Fibroblast of skin of back (primary cell): ENCODE measurements at places on chromosomes 3 and 15.

GRCh38 chr3:45954306-45954705, 11.0 kb downstream of the CXCR6 start:
- no peak for DNase-seq

- DNase-seq = no peak
Measured at GRCh38 chr15:88477904-88478303, 10.4 kb downstream of the MRPS11 start.

DNA sequence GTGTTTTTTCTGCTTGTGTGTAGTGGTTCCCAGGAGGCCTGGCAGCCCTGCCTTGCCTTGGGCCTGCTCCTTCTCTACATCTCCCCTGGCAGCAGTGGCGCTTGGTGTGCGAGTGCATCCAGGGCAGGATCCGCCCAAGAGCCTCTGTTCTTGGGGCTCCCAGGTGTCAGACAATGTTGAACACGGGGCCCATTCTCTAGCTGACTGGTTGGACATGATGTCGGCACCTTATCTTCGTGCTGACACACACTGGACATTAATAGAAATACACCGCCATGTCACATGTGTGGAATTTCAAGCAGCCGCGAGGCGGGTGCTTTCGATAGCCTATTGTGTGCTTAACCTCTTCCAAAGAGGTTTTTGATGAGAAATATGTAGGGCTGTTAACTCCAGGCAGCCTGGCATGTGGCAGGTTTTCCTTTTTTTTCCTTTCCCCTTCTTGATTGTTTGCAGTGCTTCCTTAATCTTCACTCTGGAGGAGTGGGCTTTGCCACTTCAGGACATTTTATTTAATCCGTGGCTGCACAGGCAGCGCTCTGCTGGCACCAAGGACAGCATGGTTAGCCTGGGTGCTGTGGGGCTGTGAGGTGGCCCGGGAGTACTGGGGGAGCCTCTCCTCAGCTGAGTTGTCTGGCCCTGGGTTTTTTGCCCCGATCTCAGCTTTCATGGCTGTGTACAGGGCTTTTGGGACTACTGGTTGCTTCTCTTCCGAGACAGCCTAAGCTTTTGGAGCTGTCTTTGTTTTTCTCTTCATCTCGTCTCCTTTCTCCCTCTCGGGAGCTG, 42.5 kb downstream of the CHCHD6 start:
- peak; percentile 81 for DNase-seq

GRCh38 chr15:38853608-38854007, 289.0 kb upstream of the RASGRP1 start:
- peak; percentile 50 for DNase-seq

DNA sequence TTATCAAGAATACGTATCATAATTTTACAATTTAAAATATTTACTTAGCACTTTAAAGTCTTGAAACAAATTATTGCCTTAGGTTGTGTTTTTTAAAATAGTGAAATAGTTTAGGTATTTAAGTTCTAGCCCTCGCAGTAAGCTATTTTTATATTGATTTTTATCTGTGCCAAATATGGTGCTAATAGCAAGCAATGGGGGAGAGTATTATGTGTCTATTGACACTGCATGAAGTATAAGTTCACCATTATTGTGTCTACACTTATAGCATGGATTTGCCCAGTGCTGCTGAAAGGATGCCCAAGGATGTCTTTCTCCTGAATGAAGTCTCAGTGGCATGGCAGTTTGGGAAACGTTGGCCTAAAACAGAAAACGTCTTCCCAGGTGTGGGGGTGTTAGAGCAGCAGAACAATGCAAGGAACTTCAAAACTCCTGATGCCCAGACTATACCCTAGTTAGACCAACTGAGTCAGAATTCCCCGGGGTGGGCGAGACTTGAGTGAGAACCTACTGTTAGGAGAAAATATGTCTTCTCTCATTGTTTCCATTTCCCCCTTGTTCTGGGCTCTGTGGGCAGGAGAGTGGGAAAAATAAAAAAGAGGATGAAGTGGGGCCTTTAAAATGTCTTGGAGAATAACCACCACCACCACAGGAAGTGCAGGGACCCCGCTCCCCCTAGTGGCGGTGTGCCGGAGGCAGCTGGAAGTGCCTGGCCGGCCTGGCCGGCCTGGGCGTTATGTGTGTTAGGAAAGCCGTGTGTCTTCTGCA, 104.2 kb upstream of the SLC7A14 start:
- DNase-seq = peak; percentile 44

GRCh38 chr15:70647396-70647795, 116.0 kb downstream of the UACA start:
- DNase-seq = no peak

DNA sequence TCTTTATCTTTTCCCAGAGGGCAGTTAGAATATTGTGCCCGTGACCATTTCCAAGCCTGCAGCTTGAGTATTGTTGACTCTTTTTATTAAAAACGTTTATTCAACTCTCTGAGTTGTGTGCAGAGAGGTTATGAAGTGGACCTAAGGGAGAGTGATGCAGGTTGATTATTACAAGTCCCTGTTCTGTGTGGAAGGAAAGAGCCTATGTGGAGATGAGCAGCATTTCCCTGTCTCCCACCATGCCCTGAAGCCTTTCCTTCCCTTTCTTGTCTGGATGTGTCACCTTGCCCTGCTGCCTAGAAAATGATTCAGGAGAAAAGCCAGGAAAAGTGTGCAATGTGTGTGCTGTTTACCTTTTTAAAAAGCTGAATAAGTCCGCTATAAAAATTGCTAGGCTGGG, 19.4 kb downstream of the ZPLD1 start:
- no peak for DNase-seq

DNA sequence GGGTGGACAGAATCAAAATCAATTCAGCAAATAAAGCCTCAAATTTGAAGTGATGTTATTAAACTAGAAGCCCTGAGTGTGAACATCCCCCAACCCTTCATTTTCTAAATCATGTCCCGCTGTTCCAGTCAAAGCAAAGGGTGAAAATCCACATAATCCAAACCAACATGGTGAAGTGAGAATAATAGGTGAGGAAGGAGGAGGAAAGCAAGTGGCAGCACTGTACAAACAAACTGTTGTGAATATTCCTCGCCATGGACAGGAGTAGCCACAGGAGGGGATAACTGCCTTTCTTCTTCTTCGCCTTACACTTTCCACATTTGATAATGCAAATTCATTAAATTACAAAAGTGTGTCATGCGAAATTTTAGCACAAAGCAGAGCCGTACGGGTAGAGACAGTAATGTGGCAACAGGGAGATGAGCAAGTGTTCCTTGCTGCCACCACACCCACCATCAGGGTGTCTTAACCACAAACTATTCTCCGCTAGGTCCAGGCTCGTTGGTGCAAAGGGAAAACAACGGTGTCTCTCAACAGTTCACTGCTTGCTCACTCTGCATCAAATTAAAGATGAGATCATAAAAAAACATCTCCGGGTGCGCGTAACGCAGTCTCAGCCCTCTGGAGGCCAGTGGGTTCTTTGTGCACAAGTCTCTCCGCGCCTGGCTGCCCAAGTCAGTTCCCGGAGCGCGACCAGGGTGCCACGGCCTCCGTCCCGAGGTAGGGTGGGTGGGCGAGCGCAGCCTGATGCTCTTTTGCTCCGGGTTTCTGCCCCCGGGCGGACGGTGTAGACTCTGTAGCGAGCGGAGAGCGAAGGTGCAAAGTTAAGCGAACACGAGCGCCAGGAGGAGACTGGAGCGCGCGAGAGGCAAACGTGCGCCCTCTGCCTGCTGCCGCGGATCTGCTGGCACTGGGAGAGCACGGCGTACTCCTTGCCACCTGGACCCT, 6.7 kb downstream of the EPHA3 start:
- peak; percentile 65 for DNase-seq

- peak; percentile 12 for DNase-seq
Measured at GRCh38 chr3:85939074-85939482, 980.3 kb downstream of the CADM2 start.

DNA sequence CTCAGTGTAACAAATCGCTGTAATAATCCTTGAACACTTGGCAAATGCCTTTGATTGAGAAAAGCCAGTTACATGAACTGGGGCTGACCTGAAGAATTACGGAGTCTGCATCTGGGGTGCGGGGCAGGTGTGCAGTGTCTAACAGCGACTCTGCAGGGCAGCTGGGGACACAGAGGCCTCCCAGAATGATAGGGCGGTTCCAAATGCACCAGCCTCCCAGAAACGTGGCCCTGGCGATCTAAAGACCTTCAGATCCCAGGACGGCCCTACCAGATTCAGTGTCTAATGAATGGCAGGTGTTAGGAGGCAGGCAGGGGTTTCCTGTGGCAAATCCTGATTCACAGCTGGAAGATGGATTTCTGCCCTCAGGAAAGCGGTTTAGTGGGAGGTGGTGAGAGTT, 100.5 kb upstream of the RGMA start:
- DNase-seq = no peak

DNA sequence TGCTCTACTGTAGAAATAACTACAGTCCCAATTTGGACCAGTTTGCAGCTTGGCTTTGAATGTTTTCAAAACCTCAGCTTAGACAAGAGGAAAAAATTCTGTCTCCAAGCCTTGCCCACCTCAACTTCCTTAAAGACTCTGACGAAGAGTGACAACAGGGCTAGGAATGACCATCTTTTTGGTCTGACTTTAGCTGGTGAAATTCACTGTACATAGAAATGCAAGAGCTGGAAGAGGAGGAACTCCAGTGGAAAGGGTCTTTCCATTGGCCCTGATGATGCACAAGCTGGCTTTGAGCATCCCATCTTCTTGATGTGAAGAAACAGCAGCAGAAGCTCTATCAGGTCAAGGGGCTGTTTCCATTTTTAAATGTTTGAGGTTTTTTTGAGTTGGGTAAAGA, 22.7 kb upstream of the SH3BP5 start:
- no peak for DNase-seq

DNA sequence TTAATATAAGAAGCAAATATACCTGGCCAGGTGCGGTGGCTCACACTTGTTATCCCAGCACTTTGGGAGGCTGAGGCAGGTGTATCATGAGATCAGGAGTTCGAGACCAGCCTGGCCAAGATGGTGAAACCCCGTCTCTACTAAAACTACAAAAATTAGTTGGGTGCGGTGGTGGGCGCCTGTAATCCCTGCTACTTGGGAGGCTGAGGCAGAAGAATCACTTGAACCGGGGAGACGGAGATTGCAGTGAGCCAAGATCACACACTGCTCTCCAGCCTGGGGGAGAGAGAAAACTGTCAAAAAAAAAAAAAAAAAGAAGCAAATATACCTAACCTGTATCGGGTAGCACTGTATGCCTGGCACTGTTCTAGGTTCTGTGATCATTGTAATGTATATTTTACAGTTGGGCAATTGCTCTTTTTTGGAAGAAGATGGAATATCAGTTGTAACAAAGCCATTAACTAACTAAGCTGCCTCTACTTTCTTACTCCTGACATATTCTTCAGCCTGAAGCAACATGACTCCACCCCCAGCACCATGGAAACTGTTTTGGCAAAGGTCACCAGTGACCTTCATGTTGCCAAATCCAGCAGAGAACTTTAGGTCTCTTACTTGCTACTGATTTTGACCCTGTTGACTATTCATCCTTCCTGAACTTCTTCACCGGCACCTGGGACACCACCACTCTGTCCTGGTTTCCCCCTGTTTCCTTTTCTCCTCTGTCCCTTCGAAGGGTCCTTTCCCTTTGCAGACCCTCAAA, 203.8 kb downstream of the RPLP1 start:
- no peak for DNase-seq

DNA sequence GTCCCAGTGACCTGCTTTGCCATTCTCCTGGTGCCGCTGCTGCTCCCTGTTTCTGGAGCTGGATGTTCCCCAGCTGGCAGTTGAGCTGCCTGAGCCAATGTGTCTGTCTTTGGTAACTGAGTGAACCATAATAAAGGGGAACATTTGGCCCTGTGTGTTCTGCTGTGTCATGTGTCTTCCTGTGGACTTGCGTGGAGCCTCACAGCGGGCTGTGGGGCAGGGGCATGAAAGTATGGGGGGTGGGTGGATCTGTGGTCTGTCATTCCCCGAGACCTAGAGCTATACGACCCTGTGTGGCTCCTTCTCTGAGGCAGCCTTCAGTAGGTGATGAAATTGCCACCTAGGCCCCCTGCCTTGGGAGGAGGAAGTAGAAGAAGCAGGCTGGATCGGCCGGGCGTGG, 2.0 kb upstream of the PPCDC start:
- DNase-seq = no peak

- DNase-seq = no peak
Measured at GRCh38 chr3:51379301-51379700, 5.8 kb upstream of the MANF start.

GRCh38 chr3:139523166-139523565, 16.4 kb downstream of the RBP1 start:
- no peak for DNase-seq

DNA sequence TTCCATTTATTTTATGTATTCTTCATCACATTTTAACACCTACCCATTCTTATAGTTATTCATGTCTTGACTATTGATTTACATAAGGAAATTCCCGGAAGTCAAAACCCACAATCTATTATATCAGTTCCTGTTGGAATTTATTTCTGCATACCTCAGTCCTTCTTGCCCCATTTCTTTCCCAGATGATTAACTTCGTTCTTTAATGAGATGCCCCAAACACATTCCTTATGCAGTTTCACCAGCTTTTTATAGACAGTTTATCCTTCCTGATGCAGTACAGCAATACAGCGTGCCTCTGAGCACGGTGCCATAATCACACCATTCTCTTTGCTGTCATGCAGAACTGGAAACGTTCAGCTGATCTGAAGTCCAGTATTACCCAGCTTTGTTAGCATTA, 175.8 kb upstream of the NANOGP8 start:
- no peak for DNase-seq

DNA sequence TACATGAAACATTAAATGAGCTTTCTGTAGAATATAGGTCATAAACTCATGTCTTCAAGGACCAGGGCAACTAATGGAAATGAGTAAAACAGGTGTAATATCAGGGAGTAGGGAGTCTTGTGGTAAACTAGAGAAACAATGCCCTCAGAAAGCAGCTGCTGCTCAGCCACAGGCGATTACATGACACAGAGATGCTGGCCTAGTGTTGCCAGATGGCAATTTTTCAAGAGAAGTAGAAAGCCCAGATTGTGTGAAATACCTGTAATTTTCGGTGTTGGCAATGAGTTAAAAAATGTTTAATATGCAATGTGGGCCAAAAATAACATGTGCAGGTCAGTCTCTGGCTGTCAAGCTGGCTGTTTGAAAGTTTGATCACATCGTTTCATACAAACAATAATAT, 23.4 kb downstream of the NCEH1 start:
- DNase-seq = no peak

DNA sequence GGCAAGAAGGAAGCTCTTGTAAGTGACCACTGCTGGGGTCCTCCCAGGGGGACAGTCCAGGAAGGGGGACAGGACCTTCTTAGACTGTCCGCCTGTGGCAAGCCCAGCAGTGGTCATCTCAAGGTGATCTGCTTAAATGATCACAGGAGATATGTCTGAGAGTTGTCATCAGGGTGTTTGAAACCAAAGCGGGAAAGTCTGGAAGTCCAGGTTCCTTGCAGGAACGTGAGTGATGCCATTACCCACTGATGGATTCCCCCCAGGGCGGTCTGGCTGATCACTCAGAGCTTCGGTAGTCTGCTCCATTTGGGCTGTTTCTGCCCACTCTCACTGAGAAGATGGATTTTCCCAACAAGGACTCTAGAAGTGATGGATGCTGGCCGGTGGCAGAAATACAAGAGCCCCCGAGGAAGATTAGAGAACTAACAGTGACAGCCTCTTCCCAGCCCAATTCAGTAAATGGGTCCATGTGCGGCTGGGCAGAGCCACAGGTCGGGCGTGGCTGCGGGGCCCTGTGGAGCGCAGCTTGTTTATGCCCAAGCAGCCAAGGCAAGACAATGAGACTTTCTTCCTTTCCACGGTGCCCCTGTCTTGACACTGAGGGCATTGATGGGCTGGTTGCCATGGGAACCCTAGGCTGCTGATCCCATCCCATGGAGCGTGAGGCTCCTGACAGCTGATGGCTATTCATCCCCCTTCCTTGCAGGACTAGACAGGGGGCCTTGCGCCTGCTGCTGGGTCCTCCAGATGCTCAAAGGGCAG, 9.5 kb downstream of the PCSK6 start:
- no peak for DNase-seq

GRCh38 chr15:27459836-27460235, 488.9 kb downstream of the GABRG3 start:
- no peak for DNase-seq
